ENCODE measurements at places on chromosomes 2 and 18.

- no peak for DNase-seq
These were observed 852.3 kb upstream of the CRIM1 start for GRCh38 chr2:35503311-35503710.

- DNase-seq, result no peak
These were observed 609.7 kb downstream of the STK39 start for GRCh38 chr2:167637741-167638140.

- no peak for DNase-seq
These were observed 116.6 kb downstream of the MTX2 start for GRCh38 chr2:176385838-176386237.

DNA sequence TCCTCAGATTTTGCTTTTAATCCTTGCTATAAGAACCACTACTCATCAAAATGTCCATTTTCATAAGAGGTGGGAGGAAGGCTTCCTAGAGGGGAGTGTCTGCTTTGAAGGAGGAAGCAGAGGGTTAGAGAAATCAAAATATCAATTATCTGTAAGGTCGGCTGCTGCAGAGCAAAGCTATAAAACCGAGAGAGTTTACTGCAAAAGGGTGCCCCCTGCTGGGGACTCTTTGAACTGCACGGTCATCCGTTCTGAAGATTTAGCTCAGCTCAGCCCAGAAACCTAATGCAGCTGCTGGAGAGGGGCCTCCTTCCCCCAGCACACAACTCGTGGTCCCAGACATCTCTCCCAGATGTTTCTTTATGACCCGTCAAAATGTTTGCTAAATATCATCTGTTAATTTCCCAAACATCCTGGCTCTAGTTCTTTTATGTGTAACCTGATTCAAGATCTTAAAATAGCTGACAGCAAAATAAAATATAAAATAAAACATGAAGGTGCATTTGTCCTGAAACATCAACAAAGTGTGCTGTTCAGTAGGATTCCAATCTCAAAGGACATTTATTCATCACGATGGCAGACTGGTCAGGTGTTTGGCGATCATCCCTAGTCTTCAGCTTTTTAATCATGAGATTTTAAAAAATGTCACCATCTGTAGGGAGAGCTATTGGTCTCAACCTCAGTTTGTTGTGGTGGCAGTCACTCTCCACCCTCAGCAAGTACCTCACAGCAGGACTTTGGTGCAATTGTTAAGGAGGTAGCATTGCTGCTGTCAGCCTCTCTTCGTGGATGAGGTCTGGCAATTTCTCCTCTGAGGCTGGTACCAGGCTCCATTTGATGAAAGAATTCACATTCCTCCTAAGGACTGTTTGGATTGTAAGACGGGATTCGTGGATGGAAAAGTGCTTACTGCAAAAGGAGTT, 185.9 kb downstream of the MTX2 start:
- peak; percentile 78 for DNase-seq

DNA sequence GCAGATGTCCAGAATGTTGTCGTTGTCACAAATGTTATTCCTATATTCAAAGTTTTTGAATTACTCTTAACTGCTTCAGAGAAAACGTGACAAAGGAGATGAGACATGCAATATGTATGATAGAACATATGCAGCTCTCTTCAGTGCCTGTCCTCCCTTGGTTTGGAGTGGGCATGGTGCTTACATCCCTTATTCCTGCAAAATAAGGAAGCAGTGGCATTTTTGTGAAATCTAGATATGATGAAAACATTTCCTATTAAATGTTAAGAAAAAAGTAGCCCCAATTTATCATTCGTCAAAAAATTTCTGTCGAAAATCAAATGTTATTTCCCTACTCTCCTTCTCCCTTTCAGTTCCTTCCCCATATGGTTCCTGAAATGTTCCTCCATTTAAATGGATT, 457.5 kb upstream of the FANCL start:
- no peak for DNase-seq

GRCh38 chr2:179467111-179467510, 202.5 kb upstream of the SESTD1 start:
- no peak for DNase-seq

- no peak for DNase-seq
These were observed 61.3 kb downstream of the EFEMP1 start for GRCh38 chr2:55862246-55862645.

- DNase-seq, result no peak
These were observed 564.0 kb upstream of the POU3F3 start for GRCh38 chr2:104289651-104290565.

GRCh38 chr2:130327703-130328527, 14.8 kb upstream of the IMP4 start:
- DNase-seq, result no peak

GRCh38 chr2:230749111-230749510, 36.5 kb downstream of the CAB39 start:
- no peak for DNase-seq

DNA sequence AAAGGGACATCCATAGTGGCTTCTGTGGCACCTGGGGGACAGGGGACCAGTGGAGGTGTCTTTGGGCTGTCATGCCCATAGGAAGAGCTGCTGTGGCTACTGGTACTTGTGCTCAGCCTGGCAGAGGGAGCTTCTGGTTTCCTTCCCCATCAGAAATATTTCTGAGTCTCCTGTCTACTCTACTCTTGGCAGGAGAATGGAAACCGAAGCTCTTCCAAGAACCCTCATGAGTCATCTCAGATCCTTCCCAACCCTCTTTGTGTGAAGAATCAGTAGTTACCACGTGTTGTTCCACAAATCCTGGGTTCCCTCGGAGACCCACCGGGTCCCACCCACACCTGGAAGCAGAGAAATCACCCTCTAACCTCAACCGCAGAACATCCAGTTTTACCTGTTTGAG, 234.9 kb downstream of the FHOD3 start:
- no peak for DNase-seq

DNA sequence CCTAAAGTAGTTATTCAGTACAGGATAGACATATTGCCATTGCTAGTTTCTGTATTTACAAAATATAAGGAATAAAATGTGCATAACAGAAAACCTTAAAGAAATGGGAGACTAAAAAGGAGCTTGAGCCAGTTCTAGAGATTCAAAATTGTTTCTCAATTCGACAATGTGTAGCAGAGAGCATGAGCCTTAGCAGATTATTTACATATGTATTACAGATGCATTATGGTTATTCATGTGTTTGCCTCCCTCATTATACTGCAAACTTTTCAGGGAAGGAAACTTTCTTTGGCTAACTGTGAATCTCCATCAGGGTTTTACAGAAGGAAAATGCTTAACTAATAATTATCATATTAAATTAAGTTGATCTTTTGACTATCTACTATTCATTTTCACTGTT, 854.4 kb upstream of the SLC39A10 start:
- no peak for DNase-seq

DNA sequence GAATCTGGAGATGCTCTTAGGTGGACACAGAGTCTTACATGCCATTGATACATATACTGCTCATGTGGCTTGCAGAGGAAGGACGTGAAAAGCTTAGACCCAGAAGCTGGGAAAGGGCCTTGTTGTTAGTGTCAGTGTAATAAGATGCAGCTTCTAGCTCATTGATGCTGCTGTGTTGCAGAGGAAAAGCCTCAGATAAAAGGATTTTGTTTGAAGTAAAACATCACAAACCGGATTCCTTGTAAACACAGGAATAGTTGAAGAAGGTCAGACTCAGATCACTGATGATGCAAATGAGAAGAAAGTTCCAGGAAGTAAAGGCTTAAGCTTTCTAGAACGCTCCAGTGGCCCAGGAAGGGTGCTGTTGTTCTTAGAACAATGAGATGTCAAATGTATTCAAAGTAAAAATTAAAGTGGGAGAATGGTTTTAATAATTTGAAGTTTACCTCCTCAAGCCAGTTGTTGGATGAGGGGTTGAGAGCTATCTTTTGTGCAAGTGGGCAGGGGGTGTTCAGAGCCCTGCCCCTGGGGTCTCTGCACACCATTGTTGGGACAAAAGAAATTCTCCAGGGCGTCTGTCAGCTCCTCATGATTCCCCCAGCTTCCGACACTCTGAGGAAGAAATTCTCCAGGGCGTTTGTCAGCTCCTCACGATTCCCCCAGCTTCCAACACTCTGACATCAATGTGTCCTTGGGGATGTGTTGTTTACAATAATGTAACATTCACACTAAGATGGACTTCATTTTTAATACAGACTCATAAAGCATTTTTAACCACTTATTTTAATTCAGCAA, 61.3 kb upstream of the CHMP1B start:
- no peak for DNase-seq

- DNase-seq, result no peak
These were observed 366.5 kb downstream of the DSC3 start for GRCh38 chr18:30676053-30676480.

GRCh38 chr2:124254621-124255020, 229.5 kb downstream of the CNTNAP5 start:
- no peak for DNase-seq

GRCh38 chr18:28875059-28875458, 698.1 kb upstream of the CDH2 start:
- DNase-seq, result no peak

DNA sequence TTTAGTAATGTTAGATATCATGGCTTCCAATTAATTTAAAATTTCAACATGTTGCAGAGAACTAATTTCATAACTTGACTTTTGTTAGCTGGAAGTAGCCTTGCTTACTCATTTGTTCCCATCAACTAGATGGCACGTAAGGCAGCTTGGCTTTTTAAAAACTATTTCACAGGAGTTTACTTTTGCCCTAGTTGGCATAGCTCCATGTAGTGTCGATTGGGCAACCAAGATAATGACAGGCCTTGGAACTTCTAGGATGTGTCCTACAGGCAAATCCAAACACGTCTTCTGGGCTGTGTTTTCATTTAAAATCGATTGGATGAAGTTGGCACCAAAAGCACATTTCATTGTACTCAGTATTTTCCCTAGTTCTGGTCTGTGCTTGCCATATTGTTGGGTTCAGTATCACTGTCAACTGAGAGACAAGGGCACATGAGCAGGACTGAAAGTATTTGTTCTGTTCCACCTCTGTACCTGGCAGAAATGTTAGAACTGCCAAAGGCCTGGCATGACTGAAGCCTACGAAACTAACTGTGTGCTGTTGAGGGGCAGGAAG, 29.4 kb downstream of the HADHB start:
- no peak for DNase-seq

DNA sequence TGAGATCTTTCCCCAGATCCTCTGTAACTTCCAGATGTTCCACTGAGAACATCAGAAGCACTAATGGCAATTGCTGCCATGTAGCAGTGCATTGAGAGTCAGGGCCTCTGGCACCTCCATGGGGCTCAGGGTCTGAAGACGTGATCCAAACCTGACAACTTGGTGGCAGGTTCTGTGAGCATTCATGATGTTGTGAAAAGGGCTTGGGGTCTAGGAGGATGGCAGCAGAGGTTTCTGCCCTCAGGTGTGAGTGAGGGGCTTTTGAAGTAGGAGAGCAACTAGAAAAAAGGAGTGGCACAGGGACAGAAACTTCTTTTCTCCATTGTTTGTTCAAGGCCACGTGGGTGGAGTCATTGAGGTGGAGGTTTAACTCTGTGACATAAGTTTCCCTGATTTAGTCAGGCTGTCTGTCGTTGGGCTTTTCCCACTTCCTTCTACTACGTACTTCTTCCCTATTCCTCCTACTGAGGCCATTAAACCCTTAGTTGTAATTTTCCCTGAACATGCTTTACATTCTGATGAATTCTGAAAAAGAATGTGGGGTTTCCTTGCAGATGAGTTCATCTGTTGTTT, 13.1 kb downstream of the CFLAR start:
- DNase-seq, result no peak

DNA sequence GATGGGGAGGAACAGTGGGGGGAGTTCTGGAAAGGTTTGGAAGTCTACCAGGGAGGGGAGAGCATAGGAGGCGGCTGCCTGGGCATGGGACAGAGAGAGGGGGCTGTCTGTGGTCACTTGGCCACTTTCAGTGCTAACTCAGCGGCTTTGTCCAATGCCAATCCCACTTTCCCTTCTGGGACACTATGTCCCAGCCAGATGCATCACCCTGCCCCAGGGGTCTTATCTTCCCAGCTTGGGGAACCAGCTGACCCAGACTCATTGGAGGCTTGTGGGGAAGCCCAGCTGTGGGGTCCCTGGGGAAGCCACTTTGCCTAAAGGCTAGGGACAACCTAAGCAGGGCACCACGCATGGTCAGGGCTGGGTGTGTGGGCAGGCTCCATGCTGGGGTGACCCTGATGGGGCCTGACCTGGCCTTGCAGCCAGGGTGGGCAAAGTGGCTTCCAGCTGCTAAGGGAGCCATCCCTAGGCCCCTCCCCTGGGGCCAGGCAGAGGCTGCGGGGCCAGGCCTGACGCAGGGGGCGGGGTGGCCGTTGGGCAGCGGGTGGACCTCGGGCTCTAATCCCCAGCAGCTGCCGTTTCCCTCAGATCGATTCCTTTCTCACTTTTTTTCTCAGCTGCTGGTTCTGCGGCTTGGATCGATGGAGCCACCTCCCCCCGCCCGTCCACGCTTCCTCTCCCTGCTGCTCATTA, 1.6 kb upstream of the ASIC4 start:
- DNase-seq, result no peak

DNA sequence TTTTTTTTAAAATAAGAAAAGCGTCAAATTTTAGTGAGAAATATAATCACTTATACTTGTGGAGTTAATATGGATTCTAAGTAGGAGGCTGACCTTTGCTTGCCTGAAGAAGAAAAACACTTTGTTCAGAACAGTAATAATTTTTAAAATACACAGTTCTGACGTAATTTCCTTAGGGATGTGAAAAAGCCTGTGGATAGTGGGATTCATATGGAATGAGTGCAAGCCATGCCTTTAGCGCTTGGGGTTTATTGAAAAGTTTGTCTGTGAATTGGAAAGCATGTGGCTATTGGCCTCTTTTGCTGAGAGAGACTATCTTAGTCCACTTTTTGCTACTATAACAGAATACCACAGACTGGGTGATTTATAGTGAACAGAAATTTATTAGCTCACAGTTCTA, 151.3 kb downstream of the CCDC85A start:
- DNase-seq, result no peak

DNA sequence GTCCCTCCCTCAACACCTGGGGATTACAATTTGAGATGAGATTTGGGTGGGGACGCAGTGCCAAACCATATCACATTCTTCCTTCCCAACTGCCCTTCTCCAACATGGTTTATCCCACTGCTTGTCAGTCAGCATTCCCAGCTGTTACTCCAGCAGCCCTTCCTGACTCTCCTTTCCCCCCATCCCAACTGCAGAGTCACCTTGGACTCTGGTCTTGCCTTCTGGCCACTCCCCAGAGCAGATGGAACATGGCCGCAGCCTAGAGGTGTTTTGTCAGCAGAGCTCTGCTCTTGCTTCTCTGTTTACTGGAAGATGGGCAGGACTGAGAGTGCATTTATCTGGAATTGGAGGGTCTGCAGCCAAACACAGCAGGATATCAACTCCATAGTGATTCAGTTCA, 51.2 kb upstream of the MEX3C start:
- no peak for DNase-seq

- DNase-seq, result no peak
These were observed 831.6 kb upstream of the CHAC2 start for GRCh38 chr2:52936029-52936428.

DNA sequence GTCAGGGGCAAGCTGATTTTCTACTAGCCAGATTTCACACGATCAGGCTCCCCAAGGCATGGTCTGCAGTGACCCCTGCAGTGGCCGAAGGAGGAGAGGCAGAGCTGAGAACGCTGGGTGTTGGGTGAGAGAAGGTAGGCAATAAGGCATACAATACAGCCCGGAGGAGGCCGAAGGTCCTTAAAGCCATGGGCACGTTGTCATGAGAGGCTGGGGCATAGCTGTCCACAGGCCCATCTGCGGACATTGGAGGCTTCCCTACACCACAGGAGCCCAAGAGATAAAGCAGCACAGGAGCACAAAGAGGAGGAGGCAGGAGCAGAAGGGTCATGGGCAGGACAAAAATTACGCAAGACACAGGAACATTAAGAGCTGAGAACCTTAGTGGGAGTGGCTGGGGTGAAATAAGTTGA, 16.7 kb upstream of the BZW1 start:
- DNase-seq, result no peak

All from iPS-NIHi11 (cell line).